ENCODE measurements at places on chromosomes 3 and 15.
A peak's percentile ranks its signal among the peaks of the same experiment; 100 is the strongest.

- no peak for DNase-seq
Measured at GRCh38 chr3:149378478-149379309, 1.2 kb upstream of the TM4SF1 start.

- no peak for DNase-seq
Measured at GRCh38 chr3:56960234-56960917, 100.1 kb upstream of the SPATA12 start.

DNA sequence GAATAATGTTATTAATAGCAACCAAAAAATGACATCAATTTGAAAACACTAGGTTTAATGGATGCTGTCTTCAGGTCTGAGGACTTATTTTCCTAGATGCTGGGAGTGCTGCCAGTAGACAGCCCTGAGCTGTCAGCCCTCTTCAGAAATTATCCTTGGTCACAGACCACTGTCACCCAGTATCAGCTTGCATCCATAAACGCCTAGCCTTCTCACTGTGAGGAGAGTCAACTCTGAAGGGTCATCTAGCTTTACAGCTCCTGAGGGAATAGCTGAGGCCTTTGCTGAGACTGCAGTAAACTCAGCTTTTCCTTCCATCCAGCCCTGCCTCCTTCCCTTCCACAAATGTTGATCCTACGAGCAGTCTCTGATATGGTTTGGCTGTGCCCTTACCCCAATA is 19.4 kb upstream of the MNS1 start:
- DNase-seq, result no peak

DNA sequence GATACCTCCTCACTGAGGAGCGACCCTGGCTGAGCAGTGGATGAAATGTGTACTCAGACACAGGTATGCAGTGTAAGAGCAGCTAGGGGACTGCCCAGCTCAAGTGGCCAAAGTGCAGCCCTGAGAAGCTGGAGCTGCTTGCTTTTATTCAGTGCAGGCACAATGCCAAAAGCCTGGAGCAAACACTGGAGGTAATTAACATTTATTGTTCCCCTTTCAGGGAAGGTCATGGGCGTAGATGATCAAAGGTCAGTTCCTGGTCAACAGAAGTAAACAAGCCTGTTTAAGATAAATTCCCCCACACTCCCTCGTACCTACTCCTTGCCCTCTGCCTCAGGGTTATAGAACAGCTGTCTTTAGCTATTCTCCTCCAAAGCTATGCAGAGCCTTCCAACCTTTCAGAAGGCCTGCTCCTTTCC is 17.5 kb downstream of the PLA2G4F start:
- DNase-seq, result no peak

DNA sequence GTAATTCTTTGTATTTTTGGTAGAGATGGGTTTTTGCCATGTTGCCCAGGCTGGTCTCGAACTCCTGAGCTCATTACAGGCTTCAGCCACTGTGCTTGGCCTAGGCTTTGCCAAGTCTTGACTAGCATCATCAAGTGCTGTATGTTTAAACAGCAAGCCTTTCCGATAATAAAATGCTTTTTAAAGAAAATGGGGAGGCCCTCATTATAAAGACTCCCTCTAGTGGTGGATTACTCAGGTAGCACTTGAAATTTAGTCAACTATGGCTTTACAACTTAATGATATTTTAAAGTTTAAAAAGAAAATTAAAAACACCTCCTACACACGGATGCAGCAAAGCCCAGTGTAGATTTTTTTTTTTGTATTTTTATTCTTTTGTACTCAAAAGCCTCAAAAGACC is 213.6 kb downstream of the GAP43 start:
- peak; percentile 7 for DNase-seq

DNA sequence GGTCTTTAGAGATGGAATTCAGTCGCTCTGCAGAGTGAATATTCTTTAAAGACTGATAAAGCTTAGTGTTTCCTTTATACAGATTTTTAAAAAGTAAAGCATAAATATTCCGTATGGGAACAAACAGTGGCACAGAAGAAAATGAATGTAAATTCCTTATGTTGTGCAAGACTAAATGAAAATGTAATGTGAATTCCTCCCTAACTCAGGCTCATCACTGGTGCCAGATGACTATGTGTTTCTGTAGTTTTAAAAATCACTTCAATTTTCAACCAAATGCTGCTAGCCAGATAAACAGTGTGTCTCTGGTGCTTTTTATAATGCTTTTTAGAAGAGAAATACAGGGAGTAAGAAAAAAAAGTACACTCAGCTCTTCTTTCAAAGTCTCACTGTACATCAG is 154.8 kb upstream of the SNTN start:
- DNase-seq, result no peak

DNA sequence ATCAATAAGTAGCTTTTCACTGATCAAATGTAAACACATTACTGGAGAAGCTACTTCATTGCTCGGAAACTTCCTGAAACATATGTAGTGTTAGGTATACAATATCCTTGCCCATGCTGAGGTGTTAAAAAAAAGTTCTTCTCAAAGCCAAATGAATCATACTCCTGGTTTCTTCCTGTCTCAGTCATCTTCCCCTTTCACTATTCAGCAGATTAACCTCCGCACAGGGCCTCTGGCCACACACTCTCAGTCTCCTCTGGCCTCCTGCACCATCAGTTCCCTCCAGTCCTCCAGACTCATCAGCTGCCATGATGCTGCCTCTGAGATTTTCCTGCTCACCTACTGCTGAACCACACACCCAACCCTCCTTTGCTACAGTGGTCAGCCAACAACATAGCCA is 70.5 kb upstream of the BOC start:
- no peak for DNase-seq

DNA sequence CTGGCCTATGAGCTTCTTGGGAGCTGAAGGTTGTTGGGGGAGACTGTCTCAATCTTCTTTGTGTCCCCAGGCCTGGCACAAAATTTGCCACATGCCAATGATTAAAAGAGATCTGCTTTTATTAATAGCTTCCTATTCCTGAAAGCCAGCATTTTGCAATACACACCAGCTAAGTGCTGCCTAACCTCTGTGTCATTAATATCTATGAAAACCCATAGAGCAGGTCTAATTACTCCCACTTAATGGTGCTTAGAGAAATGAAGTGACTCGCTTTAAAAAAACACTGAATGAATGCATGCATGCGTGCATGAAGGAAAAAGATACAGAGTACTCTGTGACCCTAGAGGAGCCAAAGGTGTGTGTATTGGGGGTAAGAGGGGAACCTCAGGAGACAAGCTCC is 55.0 kb downstream of the SLC6A1 start:
- no peak for DNase-seq

DNA sequence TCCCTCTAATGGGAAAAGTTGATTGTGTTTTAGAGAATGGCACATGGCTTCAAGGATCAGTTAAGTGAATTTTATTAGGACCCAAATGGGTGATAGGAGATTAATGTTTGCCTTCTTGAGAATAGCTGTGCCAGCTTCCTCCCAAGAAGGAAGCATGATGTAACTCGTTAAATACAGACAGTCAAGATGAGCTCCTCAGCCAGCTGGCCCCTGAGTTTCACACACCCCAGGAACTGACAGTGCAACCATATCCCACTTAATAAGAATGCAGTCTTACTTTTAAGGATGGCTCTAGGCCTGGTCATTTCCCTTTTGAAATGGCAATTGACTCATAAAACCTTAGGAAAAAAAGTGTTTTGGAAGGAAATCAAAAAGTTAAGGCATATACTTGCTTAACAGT is 472.8 kb upstream of the KCNMB2 start:
- no peak for DNase-seq
